CD8-positive, alpha-beta memory T cell (primary cell): ENCODE measurements at places on chromosomes 2 and 18. TPM values are rescaled to one million over a fixed set of nuclear protein-coding genes. Genes with fewer than 3 reads are reported as not detected.

- H3K27me3 ChIP-seq: no peaks in the 10 kb centered on the region
- H3K27ac ChIP-seq: no peak overlapping the region
- no peaks in the 10 kb centered on the region for H3K4me1 ChIP-seq
- no peak overlapping the region for H3K4me3 ChIP-seq
These were observed 42.1 kb upstream of the SNED1 start for GRCh38 chr2:240956171-240956934.

DNA sequence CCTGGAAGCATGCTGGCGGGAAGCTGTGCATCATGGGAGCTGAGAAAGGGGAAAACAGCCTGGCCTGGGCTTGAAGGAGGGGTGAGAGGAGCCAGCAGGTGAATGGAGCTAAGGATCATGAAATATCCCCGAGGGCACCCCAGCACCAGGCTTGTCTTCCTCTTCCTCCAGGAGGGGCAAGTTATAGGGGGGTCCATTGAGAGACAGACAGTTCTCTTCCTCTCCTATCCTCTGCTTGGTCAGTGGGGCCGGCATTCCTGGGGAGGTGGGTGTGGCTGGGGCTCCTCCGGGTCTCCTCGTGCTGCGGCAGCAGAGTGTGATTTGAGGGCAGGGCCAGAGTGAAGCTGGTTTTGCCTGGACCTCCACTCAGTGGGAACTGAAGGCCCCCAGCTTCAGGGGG, 78.9 kb downstream of the LIPG start:
- H3K4me3 ChIP-seq: no peak overlapping the region
- DNase-seq: no peak
- no peaks in the 10 kb centered on the region for H3K27me3 ChIP-seq
- no peak overlapping the region for H3K27ac ChIP-seq

- no peak for DNase-seq
- no peaks in the 10 kb centered on the region for H3K4me1 ChIP-seq
- H3K27ac ChIP-seq: no peak overlapping the region
- no peaks in the 10 kb centered on the region for H3K36me3 ChIP-seq
- no peak overlapping the region for H3K4me3 ChIP-seq
These were observed 539 bp downstream of the CYP27A1 start for GRCh38 chr2:218782528-218782844.

DNA sequence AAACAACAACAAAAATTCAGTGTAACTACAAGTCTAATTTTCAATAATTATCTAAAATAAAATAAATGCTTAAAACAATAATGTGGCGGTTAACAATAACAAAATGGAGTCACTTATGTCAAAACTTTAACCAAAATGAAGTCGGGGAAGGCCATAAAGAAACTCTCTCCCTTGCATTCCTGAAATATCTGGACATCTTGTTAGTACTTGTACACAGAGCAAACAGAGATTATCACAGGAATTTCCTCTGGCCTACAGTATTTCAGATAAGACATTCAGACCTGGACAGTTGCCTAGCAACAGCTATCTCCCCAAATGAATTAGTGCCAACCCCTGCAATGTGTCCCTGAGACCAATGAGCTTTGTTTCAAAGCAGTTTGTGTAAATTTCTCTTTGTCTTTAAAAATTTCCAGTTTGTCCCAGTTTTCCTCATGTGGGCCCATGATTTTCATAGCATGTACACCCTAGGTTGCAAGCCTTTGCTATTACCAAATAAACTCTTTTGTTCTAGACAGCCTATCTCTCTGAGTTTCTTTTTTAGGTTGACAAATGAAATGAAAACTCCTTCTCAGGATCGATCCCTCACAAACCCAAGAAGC, 68.6 kb downstream of the EXOC6B start:
- H3K27ac ChIP-seq: no peak overlapping the region
- no peaks in the 10 kb centered on the region for H3K36me3 ChIP-seq
- H3K4me3 ChIP-seq: no peak overlapping the region
- H3K27me3 ChIP-seq: no peaks in the 10 kb centered on the region

GRCh38 chr2:14256890-14257289, 375.6 kb upstream of the LRATD1 start:
- no peak for DNase-seq
- no peak overlapping the region for H3K27ac ChIP-seq
- no peaks in the 10 kb centered on the region for H3K36me3 ChIP-seq
- no peak overlapping the region for H3K4me3 ChIP-seq
- no peaks in the 10 kb centered on the region for H3K4me1 ChIP-seq
- H3K27me3 ChIP-seq: no peaks in the 10 kb centered on the region

- peak; percentile 22 for DNase-seq
- no peak overlapping the region for H3K4me3 ChIP-seq
- H3K36me3 ChIP-seq: no peaks in the 10 kb centered on the region
These were observed 30.0 kb downstream of the HJURP start for GRCh38 chr2:233824373-233824772.

GRCh38 chr18:48962252-48962993, 11.7 kb upstream of the SMAD7 start:
- no peak overlapping the region for H3K4me3 ChIP-seq
- H3K36me3 ChIP-seq: no peaks in the 10 kb centered on the region
- no peak for DNase-seq
- no peaks in the 10 kb centered on the region for H3K4me1 ChIP-seq
- no peak overlapping the region for H3K27ac ChIP-seq

DNA sequence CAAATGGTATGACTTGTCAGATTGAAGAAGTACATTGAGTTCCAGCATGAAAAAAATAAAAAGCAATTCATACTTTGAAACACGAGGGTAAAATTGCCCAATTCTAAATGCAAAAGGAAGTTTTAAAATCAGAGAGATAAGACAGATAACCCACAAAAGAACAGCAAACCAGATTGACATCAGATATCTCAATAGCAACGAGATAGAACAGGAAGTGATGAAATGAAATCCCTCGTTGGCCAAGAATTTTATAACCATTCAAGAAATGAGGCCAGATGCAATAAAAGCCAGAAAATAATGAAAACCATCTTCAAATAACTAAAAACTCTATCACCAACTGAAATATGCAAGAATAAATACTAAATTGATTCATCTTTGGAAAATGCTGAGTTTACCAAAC, 172.8 kb downstream of the CD226 start:
- H3K4me3 ChIP-seq: no peak overlapping the region
- H3K27me3 ChIP-seq: no peaks in the 10 kb centered on the region
- DNase-seq: no peak

DNA sequence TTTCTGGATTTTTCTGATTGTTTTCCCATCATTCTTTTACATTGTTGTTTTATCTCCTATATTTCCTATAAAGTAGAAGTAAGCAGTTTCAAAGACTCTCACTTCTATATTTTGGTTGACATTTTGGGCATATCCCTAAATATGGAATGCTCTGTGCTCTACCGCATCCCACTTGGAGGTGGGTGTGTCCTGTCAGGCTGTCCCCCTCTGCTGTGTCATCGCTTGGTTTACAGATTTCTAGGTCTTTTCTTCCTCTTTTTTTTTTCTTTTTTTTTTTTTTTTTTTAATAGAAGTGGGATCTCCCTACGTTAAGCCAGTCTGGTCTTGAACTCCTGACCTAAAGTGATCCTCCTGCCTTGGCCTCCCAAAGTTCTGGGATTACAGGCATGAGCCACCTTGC, 13.3 kb downstream of the DGKD start:
- no peaks in the 10 kb centered on the region for H3K4me1 ChIP-seq
- no peaks in the 10 kb centered on the region for H3K36me3 ChIP-seq
- H3K27me3 ChIP-seq: no peaks in the 10 kb centered on the region
- DNase-seq: no peak
- no peak overlapping the region for H3K4me3 ChIP-seq

DNA sequence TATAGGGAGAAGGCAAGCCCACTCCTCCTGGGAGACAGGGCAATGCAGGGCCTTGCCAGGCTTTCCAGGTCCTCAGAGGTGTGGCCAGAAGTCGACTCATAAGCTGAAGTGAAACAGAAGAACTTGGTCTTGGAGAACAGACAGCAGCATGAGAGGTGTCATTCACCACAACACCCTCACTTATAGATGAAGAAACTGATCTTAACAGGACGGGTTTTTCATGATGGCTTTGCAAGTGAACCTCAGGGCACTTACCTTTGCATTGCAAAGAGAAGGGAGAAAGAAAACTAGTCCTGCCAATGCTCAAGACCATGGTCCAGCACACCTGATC, 198.8 kb downstream of the CYRIA start:
- no peak overlapping the region for H3K4me3 ChIP-seq
- H3K27ac ChIP-seq: no peak overlapping the region
- no peaks in the 10 kb centered on the region for H3K36me3 ChIP-seq
- no peaks in the 10 kb centered on the region for H3K27me3 ChIP-seq
- DNase-seq: no peak

- H3K27me3 ChIP-seq: no peaks in the 10 kb centered on the region
- no peak overlapping the region for H3K27ac ChIP-seq
- no peaks in the 10 kb centered on the region for H3K36me3 ChIP-seq
- DNase-seq: no peak
- no peak overlapping the region for H3K4me3 ChIP-seq
These were observed 160.8 kb downstream of the TGIF1 start for GRCh38 chr18:3610813-3611212.

DNA sequence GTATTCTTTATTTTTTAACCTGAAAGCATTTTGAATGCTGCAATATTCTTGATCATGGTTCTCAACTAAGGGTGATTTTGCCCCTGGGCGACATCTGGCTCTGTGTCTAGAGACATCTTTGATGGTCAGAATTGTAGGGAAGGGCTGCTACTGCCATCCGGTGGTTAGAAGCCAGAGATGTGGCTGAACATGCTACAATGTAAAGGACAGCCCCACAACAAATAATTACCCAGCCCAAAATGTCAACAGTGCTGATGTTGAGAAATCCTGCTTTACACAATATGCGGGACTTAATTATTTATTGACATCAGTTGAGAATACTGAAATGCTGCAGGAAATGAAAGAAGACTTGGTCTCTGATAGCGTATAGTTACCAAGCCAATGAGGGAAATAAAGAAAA, 37.5 kb upstream of the SERPINB2 start:
- no peaks in the 10 kb centered on the region for H3K36me3 ChIP-seq
- no peak overlapping the region for H3K4me3 ChIP-seq
- no peaks in the 10 kb centered on the region for H3K27me3 ChIP-seq
- no peak for DNase-seq
- no peaks in the 10 kb centered on the region for H3K4me1 ChIP-seq
- H3K27ac ChIP-seq: no peak overlapping the region

DNA sequence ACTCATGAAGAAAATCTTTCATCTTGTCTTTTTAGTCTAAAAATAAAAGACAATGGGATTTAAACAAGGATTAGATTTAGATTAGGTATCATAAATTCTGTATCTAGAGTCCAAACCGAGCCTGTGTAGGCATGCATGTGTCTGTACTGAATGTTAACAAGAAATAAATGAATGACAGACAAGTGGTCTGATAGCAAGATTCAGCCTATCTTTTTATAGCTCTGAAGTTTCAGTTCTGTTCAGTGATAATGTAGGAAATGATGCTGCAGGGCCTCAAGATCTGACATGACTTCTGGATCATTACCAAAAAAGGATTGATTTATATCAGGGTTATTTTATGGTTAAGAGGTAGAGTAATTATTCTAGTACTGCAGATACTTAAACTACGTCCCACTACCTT, 137.0 kb upstream of the ATP5MC3 start:
- no peaks in the 10 kb centered on the region for H3K4me1 ChIP-seq
- no peak overlapping the region for H3K4me3 ChIP-seq
- H3K27ac ChIP-seq: no peak overlapping the region

The ANKZF1 gene
- total RNA-seq: 76.0 TPM

The SLC9A4 gene
- total RNA-seq: not detected

The CLEC4F gene
- not detected for total RNA-seq

The DCDC2C gene
- total RNA-seq: not detected

The BCL11A gene
- total RNA-seq: 0.15 TPM
